ENCODE measurements at places on chromosomes 6 and 20. TPM values are rescaled to one million over a fixed set of nuclear protein-coding genes. Genes with fewer than 3 reads are reported as not detected.

MATN4 gene
- total RNA-seq, result not detected

EDN3 gene
- total RNA-seq, result not detected

SUMO4 gene
- 2.1 TPM for total RNA-seq

GRCh38 chr20:2760297-2760951, 40.0 kb downstream of the CPXM1 start:
- DNase-seq, result no peak

- peak; percentile 55 for DNase-seq
Observed at GRCh38 chr20:49484180-49485140, 2.0 kb upstream of the KCNB1 start.

- no peak for DNase-seq
Observed at GRCh38 chr20:50339466-50339901, 148.9 kb downstream of the CEBPB start.
